Stromal cell of bone marrow (primary cell): ENCODE measurements at places on chromosomes 6 and 20.
A peak's percentile ranks its signal among the peaks of the same experiment; 100 is the strongest.

GRCh38 chr6:106967936-106968555 is 6.5 kb downstream of the CD24 start:
- no peak for DNase-seq

GRCh38 chr6:112203577-112204349 is 50.6 kb downstream of the LAMA4 start:
- DNase-seq, result peak; percentile 81

GRCh38 chr20:23404196-23404595 is 17.1 kb downstream of the NAPB start:
- no peak for DNase-seq

GRCh38 chr6:137743493-137743892 is 123.6 kb upstream of the TNFAIP3 start:
- DNase-seq, result no peak

GRCh38 chr6:137775720-137776119 is 91.3 kb upstream of the TNFAIP3 start:
- no peak for DNase-seq

DNA sequence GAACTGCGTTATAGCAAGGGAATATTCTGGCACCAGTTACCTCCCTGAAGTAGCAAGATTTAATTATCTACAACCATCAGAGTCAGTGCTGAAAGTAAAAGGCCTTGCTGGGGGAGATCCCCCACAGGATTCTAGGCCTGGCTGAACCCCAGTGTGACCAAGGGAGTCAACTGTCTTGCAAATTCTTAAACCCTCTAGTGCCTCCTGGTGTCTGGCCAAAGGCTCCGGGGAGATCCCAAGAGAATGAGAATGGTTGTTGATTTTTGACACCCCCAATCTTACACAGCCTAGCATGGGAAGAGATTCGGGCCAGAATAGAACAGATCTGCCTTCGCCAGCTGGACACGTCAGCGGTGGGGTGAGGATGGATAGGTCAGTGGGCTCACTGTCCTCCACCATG is 179.4 kb downstream of the ERMARD start:
- DNase-seq, result no peak

- peak; percentile 86 for DNase-seq
These were observed 19.2 kb downstream of the MCUR1 start for GRCh38 chr6:13795041-13795750.

DNA sequence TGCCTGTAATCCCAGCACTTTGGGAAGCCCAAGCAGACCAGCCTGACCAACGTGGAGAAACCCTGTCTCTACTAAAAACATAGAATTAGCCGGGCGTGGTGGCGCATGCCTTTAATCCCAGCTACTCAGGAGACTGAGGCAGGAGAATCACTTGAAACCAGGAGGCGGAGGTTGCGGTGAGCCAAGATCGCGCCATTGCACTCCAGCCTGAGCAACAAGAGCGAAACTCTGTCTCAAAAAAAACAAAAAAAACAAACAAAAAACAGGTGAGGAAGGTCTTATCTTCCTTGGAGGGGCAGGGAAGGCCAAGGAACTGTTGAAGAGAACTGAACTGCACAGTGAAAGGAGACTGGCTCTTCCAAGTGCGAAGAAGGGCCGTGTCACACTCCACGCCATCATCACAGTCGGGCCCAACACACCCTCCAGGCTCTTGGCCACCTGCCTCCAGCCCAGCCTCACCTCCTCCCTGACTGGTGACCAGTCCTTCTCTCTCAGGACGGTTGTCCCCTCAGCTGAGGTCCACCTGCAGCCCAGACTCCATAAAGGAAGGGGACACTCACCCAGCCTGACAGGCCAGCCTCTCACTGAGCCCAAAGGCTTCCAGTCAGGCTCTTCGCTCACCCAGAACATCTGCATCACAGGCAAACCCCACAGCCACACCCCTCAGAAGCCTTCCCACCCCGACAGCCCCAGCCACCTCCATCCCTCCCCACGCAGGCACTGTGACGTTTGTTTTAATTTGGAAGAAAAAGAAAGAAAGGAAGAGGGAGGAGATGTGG is 4.1 kb downstream of the ZC3H12D start:
- no peak for DNase-seq

- DNase-seq, result no peak
These were observed 3.6 kb upstream of the MATN4 start for GRCh38 chr20:45311589-45312211.

- DNase-seq, result no peak
These were observed 61.1 kb downstream of the FAM217A start for GRCh38 chr6:4017834-4018170.

DNA sequence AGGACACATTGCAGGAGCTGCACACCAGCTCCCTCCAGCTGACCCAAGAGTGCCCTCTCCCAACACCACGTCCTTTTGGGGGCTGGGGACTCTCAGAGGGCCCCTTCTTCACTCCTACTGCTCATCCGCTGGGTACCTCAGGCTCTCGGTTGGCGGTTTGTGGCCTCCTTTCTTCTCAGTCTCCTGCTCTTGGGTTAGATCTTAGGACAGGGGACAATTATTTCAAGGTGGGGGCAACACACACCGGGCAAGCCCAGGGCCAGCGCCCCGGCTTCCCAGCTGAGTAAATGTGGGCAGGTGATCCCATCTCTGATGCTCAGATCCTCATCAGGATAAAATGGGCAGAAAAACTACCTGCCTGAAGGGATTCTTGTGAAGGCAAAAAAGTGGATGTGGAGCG is 1.1 kb downstream of the TCF15 start:
- DNase-seq, result no peak

DNA sequence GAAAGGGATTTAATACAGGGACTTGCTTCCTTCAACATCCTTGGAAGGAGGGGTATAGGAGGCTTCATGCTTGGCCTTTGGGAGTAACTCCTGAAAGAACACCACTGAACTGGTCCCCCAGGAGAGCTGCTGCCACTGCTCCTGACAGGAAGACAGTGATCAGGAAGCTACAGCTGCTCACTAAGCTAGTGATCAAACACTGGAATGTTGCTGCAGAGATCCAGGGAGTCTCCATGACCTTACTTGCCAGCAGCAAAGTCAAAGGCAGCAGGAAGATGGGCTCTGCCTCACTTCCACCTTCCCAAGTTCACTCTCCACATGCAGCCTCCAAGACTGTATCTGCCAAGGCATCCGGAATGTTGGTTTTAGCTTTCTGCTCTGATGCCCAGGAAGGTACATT is 31.8 kb downstream of the PIM1 start:
- DNase-seq, result no peak

DNA sequence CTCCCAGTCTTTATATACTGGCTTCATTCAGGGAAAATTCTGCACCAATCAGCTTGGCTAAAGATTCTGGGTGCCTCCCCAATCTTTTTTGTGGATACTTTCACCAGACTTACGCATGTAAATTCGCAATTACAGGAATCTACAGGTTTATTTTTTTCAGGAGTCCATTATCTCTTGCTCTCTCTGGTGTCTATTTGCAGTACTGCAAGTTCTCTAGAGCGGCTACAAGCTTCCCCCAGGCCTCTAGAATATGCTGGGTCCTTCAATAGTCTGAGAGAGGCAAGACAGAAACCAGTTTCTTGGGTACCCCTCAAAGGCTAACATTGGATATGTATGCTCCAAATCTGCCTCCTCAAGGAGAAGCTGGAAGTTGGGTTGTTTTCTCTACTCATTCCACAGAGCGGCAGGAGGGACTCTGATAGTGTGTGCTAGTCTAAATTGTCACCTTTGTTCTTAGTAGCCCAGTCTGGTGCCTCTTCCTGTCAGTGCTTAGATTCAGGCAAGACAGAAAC is 58.5 kb downstream of the SUN5 start:
- no peak for DNase-seq

DNA sequence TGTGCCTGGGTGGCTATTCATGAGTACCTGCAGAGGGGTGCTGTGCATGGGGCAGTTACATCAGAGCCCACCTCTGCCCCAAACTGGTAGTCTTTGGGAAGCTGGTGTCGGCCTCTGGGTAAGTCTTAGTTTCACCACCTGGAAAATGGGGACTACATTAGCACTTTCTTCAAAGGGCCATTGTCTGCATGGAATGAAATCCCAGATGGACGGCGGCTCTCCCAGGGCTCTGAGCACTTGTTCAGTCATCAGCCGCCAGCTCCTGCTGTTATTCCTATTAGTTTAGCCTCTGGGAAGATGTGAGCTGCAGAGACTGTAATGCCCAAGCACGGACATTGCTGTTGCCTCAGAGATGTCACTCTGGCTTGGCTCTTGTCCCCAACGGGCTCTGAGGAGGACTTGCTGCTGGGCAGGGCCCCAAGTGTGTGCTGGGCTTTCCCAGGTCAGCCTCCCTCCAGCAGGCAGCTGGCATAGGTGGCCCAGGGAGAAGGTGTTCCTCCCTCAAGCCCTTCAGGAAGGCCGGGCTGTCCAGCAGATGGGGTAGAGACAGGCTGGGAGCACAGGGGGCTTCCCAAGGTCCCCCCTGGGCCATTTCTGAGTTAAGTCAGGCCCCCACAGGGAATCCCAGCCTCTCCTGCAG is 268.3 kb downstream of the TFAP2C start:
- no peak for DNase-seq

- no peak for DNase-seq
These were observed 999 bp upstream of the EHMT2 start for GRCh38 chr6:31898383-31899011.

DNA sequence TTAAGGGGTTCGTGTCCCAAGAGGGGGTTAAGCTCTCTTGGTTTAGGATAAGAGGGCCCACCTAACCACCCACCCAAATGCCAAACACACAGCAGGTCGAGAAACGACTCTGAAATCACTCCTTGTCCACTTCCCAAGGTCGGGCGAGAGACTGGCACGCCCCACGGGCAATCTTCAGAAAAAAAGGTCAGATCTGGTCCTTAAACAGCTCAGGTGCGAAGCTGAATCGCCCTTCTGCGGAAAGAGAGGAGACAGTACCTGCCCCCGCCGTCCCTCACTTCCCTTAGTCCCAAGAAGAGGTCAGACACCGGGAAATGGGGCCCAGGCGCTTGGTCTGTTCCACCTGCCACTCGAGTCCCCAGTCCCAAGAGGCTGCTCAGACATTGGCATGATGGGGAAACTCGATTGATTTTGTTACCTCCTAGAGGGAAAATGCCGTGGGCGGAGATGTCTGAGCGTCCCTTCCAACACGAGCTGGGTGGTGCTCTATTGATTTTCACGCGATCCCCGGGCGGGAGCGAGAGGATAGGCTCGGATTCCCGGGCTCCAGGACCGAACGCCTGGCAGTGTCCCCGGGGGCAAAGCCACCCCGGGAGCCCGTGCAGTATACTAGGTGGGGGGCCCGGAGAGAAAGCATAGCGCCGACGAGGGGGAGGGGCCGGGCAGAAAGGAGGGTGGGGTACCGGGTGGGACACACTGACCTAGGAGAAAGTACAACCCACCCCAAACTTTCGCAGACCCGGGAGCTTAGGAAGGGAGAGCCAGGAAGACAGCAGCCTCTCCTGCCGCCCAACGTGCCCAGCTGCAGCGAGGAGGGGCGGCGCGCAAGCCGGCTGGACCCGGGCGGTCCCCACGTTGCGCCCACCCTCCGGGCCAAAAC is 1.1 kb upstream of the SAMD5 start:
- DNase-seq, result no peak

DNA sequence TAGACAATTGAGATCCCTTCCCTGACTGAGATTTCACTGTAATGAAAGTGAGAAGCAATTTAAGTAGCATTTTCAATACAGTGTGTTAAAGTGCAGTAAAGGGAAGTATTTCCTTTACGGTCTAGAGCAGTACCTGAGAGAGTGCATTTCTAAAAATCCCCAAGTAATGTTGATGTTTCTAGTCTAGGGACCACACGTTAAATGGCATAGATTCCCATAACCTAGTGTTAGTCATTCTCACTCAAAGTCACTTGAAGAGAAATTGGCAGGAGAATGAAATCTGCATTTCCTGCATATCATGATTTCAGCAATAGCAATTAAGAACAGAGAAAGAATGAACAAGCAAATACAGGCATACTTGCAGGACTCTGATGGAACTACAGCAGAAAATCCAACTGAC is 67.9 kb downstream of the CGA start:
- no peak for DNase-seq

DNA sequence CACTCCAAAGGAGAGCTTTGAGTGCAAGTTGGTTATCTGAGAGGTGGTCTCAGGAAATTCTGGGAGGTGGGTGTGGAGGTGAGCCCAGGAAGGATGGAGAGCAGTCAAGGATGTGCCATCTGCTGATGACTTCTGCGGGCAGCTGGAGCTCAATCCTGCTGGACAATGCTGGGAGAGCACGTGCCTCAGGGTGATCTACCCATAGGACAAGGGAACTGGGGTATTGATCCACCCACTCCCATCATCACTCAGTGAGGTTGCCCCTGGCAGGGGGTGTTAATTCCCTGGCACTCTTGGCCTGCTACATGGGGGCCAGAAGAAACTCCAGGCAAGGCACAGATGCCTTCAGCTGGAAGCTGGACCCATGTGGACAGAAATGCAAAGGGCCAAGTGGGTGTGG is 7.1 kb upstream of the ZBP1 start:
- no peak for DNase-seq

GRCh38 chr6:24228123-24228522 is 102.1 kb downstream of the NRSN1 start:
- no peak for DNase-seq

GRCh38 chr6:82353848-82354247 is 9.8 kb upstream of the TPBG start:
- no peak for DNase-seq

GRCh38 chr6:90497411-90497810 is 89.5 kb downstream of the MAP3K7 start:
- no peak for DNase-seq

- no peak for DNase-seq
These were observed 47.0 kb upstream of the ESR1 start for GRCh38 chr6:151760486-151760885.

GRCh38 chr6:125858427-125859320 is 67.9 kb downstream of the NCOA7 start:
- peak; percentile 47 for DNase-seq

DNA sequence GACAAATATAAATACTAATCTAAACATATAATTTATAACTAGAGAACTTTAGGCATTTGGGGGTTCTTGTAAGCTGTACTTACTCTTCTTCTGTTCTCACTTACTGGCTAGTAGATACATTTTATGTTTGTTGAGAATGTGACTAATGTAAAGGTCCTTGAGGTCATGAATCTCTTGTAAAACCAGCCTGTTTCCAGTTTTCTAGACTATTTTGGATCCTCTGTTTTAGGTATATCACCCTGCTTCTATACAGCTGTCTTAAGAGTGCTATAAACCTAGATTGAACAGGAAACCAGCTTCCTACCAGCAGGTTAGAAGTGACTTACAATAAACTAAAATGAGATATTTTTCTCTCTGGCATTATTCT is 134.2 kb downstream of the PLCB4 start:
- no peak for DNase-seq

GRCh38 chr6:14016935-14017625 is 92.3 kb downstream of the RNF182 start:
- DNase-seq, result no peak
